ENCODE measurements at places on chromosomes 7 and 10.

- DNase-seq = no peak
These were observed 7.8 kb upstream of the TRDMT1 start for GRCh38 chr10:17209302-17209701.

GRCh38 chr10:30598105-30598776 is 31.3 kb downstream of the LYZL2 start:
- DNase-seq = no peak

DNA sequence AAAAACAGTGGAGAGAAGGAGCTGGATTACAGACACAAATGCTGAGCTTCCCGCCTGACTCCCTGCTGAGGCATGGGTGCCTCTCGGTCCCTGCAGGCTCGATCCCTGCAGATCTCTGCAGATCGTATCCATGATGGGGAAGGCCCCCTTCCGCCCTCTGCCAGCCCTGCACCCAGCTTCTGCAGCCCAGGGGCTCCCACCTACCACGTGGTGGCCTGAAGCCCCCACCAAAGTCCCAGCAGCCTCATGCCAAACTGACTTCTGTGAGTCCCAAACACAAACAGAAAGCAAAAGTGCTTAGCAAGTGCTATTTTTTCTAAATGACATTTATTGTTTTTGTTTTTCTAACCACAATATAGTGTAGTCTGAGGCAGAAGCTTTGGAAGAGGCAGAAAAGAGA is 127.1 kb upstream of the CHST15 start:
- DNase-seq = no peak

GRCh38 chr10:18660816-18661431 is 1.7 kb downstream of the ARL5B start:
- DNase-seq = no peak

DNA sequence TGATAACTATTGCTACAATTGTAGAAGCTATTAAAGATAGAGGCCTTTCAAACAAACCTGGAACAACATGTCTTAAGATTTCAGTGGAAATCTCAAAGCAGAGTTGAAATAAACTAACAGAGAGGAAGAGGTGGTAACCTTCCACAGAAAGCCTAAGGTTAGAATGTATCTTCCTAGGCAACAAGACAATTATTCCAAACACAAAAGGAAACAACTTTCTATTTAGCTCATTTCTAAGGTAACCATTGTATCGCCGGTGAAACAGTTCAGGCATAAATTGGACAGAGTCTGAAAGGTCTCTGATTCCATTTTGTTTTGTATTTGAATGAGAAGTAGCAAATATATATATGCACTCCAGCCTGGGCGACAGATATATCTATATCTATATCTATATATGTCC is 30.7 kb upstream of the HYCC1 start:
- DNase-seq = no peak

- DNase-seq = no peak
These were observed 99.8 kb downstream of the KCNMA1 start for GRCh38 chr10:77537720-77538373.

DNA sequence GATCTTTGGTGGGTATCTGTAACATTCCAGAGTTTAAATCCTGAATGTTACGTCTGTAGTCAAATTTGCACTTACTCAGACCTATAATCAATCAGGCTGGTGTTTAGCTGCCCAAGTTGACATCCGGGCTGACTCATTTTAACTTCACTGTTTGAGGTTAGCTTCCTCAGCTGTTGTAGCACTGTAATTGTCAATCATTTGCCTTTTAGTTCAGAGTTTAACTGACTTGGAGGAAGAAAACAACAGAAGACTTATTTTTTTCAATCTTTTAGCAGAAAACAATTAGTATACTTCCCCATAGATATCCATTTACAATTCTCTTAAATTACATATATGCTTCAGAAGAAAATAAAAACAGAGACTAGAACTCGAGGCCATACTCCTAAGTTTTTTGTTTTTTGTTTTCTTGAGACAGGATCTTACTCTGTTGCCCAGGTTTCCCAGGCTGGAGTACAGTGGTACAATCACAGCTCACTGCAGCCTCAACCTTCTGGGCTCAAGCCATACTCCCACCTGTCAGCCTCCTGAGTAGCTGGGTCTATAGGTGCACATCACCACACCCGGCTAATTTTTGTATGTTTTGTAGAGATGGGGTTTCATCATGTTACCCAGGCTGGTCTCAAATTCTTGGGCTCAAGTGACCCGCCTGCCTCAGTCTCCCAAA is 38.5 kb upstream of the LRRC17 start:
- DNase-seq = no peak

- DNase-seq = no peak
These were observed 37.9 kb upstream of the AFAP1L2 start for GRCh38 chr10:114442091-114442630.
